ENCODE measurements at places on chromosomes 3 and 15.
A peak's percentile ranks its signal among the peaks of the same experiment; 100 is the strongest.

DNA sequence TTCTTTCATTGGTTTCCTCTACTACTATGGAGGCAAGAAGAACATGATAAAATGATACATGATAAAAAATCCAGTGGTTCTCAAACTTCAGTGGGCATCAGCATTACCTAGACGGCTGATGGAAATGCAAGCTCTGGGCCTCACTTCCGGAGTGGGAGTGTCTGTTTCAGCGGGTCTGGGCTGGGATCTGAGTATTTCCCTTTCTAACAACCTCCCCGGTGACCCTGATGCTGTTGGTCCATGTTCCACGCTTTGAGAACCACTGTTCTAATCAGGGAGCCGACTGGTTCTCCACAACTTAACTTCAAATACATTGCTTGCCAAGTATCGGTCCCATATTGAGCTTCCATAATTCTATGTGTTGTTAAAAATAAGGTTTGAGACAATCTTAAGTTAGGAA lies 712.3 kb upstream of the LMCD1 start:
- DNase-seq: no peak

DNA sequence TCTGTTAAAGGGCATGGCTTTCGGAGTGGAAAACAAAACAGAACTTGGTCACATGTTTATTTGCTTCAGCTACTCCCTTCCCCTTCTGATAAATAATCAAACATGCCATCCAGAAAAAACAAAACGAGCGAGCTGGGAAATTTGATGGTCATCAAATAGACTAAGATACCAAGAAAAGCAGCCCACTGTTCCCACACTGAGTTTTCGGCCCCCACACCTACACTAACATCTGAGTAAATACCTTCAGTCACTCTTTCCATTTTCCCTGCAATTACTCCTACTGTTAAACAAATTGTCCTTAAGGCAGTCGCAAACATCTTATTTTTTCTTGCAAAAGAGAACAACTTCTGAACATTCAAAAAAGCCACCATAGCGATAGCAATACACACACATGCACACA lies 454.6 kb downstream of the FOXP1 start:
- no peak for DNase-seq

DNA sequence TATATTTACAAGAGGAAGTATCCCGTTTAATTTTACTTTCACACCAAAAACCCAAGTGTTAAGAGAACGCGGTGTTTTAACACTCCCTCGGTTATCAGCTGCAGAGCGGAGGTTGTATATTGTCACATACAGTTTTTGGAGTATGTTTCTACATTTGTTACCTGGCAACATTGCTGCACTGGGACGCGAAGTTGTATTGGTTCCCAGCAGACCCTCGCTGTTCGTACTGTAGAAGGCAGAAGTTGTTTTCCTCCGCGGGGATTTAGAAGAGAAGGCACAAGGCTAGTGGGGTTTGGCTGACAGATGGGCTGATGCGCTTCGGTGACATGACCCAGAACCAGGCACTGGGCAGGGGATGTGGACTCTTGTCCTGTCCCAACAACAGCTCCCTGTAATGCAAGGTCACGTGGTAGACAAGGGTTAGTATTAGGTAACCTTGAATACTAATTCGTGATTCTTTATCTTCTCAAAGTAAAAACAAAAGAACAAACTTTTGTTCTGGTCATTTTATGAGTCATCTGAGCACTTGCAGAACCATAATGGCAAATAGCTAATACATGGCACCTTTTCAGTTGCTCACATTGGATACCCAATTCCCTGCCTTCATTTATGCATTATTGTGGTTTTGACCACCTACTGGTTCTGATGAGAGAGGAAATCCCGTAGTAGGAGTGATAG lies 230.4 kb upstream of the BHLHE40 start:
- no peak for DNase-seq

GRCh38 chr3:106699122-106699521 lies 678.1 kb upstream of the CCDC54 start:
- no peak for DNase-seq

DNA sequence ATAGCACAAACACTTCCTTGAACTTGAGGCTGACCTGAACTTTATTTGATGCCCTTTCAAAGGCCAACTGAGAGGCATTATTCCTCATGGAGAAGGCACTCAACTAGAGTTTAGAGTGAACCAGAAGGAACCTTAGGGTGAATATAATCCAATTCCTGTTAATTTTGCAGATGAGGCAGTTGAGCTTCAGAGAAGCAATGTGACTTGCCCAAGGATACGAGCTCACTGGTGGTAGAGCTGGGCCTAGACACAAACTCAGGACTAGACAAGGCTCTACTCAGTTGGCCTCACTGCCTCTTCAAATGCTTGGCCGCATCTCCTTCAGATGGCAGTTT lies 172.7 kb upstream of the ADAMTS9 start:
- no peak for DNase-seq

GRCh38 chr15:91304786-91305185 lies 204.7 kb downstream of the SV2B start:
- no peak for DNase-seq

GRCh38 chr3:137554242-137554641 lies 209.9 kb upstream of the SOX14 start:
- DNase-seq: no peak

DNA sequence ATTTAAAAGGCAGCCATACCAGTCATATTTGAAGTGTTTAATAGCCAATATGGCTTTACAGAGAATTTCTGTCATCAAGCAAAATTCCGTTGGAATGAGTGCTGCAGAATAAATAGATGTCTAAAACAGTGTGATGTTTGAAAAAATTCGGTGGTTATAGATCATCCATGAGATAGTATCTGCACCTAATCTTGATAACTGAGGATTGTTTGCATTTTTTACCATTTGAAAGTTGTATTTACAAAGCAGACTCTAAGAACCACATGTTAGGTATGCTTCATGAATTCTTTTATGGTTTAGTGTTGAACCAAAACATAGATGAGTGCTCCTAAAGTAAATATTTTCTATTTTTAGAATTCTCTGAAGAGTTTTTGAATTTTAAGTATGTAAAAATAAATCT lies 476.1 kb downstream of the NAALADL2 start:
- DNase-seq: no peak

DNA sequence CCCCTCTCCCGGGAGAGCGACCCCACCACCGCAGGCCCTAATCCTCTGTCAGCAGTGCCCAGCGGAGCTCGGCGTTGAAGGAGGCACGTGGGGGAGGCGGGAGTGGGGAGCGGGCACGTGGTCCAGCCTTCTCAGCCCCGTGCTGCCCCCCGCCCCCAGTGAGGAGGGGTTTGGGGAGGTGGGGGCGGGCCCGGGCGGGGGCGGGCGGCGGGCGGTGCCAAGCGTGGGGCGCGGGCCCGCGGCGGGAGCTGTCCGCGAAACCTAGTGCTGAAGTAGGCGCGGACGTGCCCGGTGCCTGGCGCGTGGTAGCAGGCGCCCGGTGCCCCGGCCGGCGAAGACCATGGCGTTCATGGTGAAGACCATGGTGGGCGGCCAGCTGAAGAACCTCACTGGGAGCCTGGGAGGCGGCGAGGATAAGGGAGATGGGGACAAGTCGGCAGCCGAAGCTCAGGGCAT lies at the start of gene CPLX3:
CPLX3 (plus strand) TSS at position 264 of the 456 bp plus-strand sequence; CDS start at position 341, 77 bp downstream.
- no peak for DNase-seq

- DNase-seq: no peak
These were observed 12.0 kb downstream of the DLL4 start for GRCh38 chr15:40941068-40941527.

DNA sequence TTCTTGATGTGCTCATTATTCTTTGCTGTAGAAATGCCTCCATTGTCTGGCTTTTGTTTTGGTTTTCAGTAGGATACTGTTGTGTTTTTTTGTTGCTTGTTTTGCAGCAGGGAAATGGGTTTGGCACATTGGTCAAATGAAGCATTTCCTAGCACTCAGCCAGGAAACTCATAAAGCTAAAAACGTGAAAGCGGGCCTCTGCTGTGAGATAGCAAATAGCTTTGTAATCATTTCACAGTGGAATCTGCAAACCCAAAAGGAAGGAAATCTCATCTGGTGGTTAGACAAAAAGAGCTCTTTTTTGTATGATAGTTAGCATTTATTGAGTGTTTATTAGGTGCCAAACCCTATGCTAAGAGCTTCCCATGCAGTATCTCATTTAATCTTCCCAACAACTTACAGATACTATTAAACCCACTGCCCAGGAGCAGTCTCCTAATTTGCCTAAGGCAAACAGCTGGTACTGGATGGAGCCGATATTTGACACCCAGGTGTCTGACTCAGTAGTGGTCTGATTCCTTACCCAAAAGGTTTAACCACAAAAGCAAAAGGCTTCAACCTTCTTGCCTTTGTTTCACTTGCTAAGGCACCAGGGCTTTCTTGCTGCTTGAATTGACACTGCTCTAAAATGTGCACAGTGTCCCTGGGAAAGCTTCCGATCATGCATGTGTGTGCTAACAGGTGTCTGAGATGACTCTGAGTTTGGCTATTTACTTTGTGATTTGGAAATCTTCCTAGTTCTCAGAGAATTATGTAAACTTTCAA lies 527.9 kb upstream of the MDFIC2 start:
- DNase-seq: no peak

GRCh38 chr15:48891232-48891765 lies 13.4 kb downstream of the EID1 start:
- no peak for DNase-seq

DNA sequence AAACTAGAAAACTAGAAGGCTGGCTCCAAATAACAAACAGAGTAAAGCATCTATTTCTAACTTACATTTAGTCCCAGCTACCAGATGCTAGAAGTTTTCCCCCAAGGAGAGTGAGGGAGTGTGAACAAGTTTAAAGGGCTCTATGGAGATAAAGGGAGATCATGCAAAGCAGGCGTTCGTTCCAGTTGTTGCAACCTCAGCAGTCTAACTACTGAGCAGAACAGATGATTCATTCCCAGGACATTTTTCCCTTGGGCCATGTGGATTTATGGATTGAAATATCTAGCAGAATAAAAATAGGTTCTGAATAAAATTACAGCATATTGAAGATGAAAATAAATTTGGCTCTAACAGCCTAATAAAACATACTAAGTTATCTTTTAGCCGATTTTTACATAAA lies 154.8 kb upstream of the TTC14 start:
- DNase-seq: no peak

DNA sequence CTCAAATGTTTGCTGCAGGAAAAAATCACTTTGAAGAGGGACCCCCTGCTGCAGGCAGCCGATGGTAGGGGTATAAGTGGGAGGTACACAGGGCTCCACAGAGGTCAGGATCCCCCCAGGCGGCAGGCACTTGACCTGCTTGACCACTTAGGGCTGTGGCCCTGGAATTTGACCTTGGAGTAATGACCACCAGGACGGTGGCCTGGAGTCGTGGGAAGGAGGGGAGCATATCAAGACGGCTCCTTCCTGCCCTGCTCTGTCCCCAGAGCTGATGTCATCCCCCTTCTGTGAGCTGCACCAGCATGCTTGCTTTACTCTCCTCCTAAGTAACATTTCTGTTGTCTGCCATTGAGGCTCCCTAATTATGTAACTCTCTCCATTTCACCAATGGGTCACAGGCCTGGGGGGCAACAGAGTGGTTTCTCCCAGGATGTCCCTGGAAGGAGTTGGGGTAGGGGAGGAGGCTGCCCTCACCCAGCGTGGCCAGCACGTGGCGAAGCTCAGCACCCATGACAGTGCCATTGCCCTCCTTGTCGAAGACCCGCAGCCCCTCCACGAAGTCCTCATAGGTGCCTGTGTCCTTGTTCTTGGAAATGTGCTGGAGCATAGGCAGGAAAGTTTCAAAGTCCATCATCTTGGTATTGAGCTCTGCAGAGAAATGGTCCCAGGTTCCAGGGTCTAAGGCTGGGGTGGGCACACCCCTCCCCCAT lies 4.1 kb downstream of the MYL3 start:
- no peak for DNase-seq

DNA sequence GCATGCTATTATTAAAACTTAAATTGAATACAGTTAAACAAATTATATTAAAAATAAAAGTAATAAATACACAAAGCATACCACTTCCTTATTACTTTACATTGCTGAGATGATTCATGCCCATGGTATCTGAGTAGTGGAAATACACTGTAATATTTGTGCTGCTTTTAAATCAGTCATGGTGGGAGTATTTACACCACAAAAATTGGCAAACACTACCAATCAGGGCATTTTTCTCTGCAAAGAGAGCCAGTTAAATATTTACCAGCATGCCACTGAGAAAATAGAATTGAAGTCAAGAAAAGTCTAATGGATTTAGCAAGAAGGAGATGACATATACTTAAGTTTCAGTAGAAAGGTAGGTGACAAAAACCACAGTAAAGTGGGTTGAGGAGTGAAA lies 19.6 kb downstream of the PPARG start:
- peak; percentile 89 for DNase-seq

- no peak for DNase-seq
These were observed 324.9 kb upstream of the COL8A1 start for GRCh38 chr3:99313485-99313884.

DNA sequence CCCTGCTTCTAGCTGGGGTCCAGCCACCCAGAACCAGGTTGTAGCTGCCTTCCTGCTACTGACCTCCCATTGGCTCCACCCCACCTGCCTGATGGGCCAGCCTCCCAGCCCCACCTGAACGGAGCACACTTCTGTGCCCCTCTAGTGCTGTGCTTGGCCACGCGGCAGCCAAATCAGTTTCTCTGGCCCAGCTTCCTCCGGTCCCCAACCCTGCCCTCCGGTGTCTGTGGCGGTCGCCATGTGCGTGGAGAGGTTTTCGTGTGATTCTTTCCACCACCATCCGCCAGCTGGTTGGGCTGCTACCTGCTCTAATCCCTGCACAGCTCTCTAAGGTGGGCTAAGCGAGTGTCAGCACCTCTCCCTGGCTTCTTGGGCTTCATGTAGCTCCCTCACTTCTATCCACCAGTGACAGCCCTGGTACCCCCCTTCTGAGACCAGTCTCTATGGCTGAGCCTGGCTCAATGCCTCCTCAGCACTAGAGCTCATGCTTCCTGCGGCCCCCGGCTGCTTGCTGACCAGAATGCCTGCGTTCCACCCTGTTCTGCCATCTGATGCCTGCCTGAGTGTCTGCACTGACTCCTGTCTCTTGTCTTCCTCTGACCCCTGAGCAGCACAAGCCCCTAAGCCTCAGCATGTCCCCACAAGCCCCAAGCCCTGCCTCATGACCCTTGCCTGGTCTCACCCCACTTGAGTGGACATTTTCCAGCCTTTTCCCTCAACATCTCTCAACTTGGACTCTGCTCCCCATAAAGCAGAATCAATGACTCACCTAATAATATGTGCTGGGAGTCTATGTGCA lies 23.2 kb upstream of the MAGEF1 start:
- DNase-seq: peak; percentile 42

- peak; percentile 16 for DNase-seq
These were observed 8.2 kb downstream of the LRIG1 start for GRCh38 chr3:66492672-66493071.

DNA sequence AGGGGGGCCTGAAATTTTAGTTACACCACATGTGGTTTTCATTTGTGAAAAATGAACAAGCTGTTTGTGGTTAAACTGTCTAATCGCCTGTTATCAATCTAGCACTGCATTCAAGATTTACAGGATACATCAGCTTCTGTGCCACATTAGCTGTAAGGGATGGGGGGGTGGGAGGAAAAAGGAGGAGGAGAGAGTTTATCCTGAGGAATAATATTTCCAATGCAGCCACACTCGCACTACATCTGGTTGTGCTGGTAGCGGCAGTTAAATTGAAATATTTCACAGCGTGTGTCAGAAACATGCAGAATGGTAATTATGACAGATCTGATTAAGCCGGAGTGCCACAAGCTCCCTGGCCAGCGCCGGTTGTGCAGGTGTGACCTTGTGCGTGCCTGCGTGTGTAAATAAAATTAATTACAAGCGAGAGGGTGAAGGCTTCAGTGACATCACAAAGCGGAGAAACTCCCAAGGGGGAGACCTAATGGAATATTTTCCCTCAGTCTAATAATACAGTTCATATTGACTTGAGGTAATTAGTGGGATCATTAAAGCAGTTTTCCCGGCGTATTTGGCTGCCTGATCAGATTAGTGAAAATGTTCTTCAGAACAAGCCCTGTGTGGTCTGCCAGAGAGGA lies 55.5 kb downstream of the SATB1 start:
- DNase-seq: no peak

Data from LoVo (cell line).